Activated T-helper 17 cell treated with anti-CD3 and anti-CD28 coated beads, Interleukin-2, amount 50 U/mL, for 72 hours (primary cell): ENCODE measurements at places on chromosomes 13 and 19. TPM values are rescaled to one million over a fixed set of nuclear protein-coding genes. Genes with fewer than 3 reads are reported as not detected.

Gene ZNF568
- total RNA-seq: 6.7 TPM

Gene ECSIT
- total RNA-seq: 53.3 TPM

Gene SCEL
- not detected for total RNA-seq

Gene CARM1
- total RNA-seq: 32.7 TPM

Gene MCF2L
- 3.0 TPM for total RNA-seq

Gene ZNF296
- 11.6 TPM for total RNA-seq

Gene CCDC8
- total RNA-seq: not detected

Gene ATP4A
- total RNA-seq: not detected

DNA sequence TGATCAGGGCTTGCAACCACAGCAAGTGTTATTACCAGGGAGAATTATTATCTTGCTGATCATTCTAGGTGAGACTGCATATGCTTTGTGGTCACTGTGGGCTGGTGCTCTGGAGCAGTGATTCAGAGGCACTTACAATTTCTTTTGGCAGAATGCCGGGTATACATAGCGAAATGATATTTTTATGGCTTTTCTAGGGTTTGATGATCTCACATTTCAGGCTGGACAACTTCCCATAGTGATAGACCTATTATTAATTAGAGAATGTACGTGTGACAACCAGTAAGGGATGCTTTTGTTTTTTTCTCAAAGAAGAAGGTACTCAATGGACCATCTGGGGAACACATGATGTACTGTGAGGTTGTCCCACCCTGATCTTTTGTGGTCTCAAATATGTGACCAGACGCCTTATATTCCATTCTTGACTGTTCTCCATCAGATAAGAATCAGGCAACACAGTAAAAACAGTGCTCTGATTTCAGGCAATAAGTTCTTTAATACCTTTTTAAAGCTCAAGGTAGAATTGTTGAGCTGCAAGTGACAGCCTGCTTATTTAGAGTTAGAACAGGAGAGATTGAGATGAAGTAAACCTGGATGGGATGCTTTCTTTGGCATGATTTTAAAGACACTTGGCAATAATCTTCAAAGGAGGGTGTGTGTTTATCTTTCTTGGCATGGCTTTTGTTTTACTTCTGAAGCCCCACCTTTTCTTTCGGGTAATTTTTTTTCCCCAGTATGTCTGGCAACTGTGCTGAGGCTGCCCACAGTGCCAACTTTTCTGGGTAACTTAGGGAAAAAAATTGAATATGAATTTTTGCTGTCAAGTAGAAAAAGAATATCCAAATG lies 27.4 kb upstream of the SCEL start:
- peak; percentile 40 for ATAC-seq
- H3K36me3 ChIP-seq: no peaks in the 10 kb centered on the region
- H3K27ac ChIP-seq: no peak overlapping the region
- no peak overlapping the region for H3K4me3 ChIP-seq
- H3K4me1 ChIP-seq: no peaks in the 10 kb centered on the region

DNA sequence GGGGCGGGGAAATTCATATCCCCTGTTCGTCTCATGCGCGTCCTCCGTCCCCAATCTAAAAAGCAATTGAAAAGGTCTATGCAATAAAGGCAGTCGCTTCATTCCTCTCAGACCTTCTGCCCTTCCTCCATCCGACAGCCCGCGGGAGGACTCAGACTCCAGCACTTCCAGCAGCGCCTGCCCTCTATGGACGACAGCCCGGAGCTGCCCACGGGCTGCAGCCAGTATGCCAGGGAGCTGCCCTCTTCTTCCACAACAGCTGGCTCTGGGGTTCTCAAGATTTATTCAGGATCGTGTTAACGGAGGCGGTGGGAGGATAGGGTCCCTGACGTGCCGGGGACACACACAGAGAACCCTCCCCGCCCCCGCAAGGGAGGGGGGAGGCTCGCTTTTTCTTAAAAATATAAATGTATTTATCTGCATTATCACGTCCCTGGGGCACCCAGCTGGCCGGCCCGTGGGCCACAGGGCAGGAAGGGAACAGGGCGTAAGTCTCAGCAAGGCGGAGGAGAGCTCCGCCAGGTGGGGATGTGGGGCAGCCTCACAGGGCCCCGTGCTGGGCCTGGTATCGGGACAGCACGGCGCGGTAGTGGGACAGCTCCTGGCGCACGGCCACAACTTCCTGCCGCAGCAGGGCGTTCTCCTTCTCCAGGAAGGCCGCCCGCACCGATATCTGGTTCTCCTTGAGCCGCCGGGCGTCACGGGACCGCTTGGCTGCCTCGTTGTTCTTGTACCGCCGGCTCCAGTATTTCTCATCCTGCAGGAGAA lies 6.7 kb downstream of the DBP start:
- ATAC-seq: no peak
- H3K4me3 ChIP-seq: no peak overlapping the region
- peak overlapping the region; percentile 17 for H3K27ac ChIP-seq
- peaks cover 21% of the 10 kb centered on the region for H3K36me3 ChIP-seq
- H3K4me1 ChIP-seq: peaks cover 10% of the 10 kb centered on the region
- H3K27me3 ChIP-seq: no peaks in the 10 kb centered on the region

- no peak for ATAC-seq
- peaks cover 62% of the 10 kb centered on the region for H3K27me3 ChIP-seq
- no peaks in the 10 kb centered on the region for H3K36me3 ChIP-seq
- no peak overlapping the region for H3K4me3 ChIP-seq
- no peak overlapping the region for H3K27ac ChIP-seq
These were observed 3.3 kb upstream of the CACNG7 start for GRCh38 chr19:53905787-53906186.

- peaks cover 28% of the 10 kb centered on the region for H3K27me3 ChIP-seq
- H3K4me3 ChIP-seq: no peak overlapping the region
These were observed 120.5 kb downstream of the ZNF536 start for GRCh38 chr19:30492586-30493270.

DNA sequence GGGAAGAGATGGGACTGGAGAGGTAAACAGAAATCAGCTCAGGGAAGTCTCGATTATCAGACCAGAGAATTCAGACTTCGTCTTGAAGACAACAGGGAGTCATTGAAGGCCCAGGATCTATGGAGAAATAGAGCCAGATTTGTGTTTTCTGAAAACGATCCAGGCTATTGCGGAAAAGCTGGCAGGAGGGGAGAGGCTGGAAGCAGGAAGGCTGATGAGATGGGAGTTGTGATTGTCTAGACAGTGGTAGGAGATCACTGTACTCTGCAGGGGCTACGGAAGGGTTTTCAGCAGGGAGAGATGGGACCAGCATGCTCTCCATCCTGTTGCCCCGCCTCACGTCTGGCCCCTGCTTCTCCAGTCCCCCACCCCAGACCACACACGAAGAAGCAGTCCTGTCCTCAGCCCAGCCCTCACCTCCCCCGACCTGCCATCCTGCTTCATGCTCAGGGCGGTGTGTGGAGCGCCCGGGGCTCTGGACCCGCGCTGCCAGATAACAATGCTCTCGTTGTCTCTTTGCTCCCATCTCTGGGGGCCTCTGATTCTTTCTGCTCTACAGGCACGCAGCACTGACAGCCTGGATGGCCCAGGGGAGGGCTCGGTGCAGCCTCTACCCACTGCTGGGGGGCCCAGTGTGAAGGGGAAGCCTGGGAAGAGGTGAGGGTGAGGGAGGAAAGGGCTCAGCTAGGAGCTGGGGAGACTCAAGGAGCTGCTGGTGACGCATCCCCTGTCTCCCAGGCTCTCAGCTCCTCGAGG lies 1.9 kb downstream of the ARHGAP33 start:
- H3K4me3 ChIP-seq: peak overlapping the region; percentile 81
- H3K27me3 ChIP-seq: no peaks in the 10 kb centered on the region
- no peak overlapping the region for H3K27ac ChIP-seq
- ATAC-seq: no peak
- H3K4me1 ChIP-seq: peaks cover 9% of the 10 kb centered on the region
- no peaks in the 10 kb centered on the region for H3K36me3 ChIP-seq

GRCh38 chr19:35736913-35737886 lies 5.1 kb downstream of the IGFLR1 start:
- no peak overlapping the region for H3K4me3 ChIP-seq
- no peaks in the 10 kb centered on the region for H3K27me3 ChIP-seq
- peaks cover 29% of the 10 kb centered on the region for H3K4me1 ChIP-seq

GRCh38 chr13:50421473-50422130 lies 406.4 kb downstream of the KCNRG start:
- no peak overlapping the region for H3K27ac ChIP-seq
- ATAC-seq: peak; percentile 52
- H3K36me3 ChIP-seq: no peaks in the 10 kb centered on the region
- no peaks in the 10 kb centered on the region for H3K27me3 ChIP-seq
- H3K4me3 ChIP-seq: peak overlapping the region; percentile 40
- peaks cover 7% of the 10 kb centered on the region for H3K4me1 ChIP-seq

GRCh38 chr19:58118979-58119733 lies 21.1 kb upstream of the ZSCAN18 start:
- ATAC-seq: no peak
- H3K27me3 ChIP-seq: peaks cover 5% of the 10 kb centered on the region
- H3K36me3 ChIP-seq: peaks cover 11% of the 10 kb centered on the region
- H3K4me3 ChIP-seq: no peak overlapping the region

DNA sequence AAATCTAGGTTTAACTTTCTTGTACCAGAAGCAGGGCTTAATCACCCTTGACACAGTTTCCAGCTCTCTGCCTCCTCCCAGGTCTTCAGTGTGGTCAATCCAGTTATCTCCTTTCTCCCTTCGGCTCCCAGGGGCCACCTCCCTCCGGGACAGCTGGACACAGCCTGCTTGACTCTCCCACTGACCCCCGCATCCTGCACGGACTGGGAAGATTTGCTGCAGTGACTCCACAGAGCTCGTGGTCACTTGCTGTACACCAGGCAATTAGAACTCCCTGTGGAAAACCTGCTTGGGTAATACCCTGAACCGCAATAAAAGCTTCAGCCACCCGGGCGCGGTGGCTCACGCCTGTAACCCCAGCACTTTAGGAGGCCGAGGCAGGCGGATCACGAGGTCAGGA lies 116.5 kb downstream of the NUFIP1 start:
- H3K36me3 ChIP-seq: no peaks in the 10 kb centered on the region
- H3K4me1 ChIP-seq: peaks cover 8% of the 10 kb centered on the region
- H3K4me3 ChIP-seq: no peak overlapping the region

DNA sequence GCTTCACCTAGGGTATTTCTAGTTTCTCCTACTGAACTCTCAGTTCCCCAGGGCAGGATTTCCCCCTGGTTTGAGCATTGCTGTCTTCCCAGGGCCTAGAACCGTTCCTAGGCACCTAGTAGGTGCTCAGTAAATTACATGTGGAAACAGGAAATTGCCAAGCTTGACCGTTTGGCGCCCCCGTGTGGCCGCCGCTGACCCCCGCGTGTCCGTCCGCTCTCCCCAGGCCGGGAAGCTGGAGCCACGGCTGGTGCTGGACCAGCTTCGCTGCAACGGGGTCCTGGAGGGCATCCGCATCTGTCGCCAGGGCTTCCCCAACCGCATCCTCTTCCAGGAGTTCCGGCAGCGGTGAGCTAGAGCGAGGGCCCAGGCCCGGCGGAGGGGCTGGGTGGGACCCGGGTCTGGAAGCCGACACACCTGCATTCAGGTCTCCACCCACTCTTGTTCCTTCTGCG lies 55.5 kb downstream of the MYH14 start:
- H3K27ac ChIP-seq: no peak overlapping the region
- H3K36me3 ChIP-seq: no peaks in the 10 kb centered on the region
- H3K4me3 ChIP-seq: no peak overlapping the region
- no peaks in the 10 kb centered on the region for H3K4me1 ChIP-seq
- ATAC-seq: no peak
- peaks cover 24% of the 10 kb centered on the region for H3K27me3 ChIP-seq

DNA sequence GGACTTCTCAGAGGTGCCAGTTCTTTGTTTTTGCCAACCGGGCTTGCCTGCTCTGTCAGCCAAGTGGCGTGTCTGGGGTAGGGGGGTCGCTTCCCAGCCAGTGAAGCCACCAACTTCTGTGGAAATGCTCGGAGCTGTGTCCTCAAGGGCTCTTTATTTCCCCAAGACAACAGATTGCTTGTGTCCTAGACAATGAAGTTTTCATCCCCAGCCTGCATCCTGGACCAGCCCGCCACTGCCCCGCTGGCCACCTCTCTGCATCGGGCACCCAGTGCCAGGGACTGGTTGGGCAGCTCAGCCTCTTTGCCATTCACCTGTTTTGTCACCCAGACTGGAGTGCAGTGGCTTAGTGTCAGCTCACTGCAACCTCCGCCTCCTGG lies 3.7 kb downstream of the RAB11B start:
- H3K27ac ChIP-seq: peak overlapping the region; percentile 59
- H3K36me3 ChIP-seq: peaks cover 17% of the 10 kb centered on the region
- H3K27me3 ChIP-seq: no peaks in the 10 kb centered on the region
- no peak overlapping the region for H3K4me3 ChIP-seq

- no peaks in the 10 kb centered on the region for H3K4me1 ChIP-seq
- H3K36me3 ChIP-seq: no peaks in the 10 kb centered on the region
- peak overlapping the region; percentile 28 for H3K27ac ChIP-seq
- no peak for ATAC-seq
These were observed 80.6 kb downstream of the SIPA1L3 start for GRCh38 chr19:37987356-37988332.

- no peak overlapping the region for H3K4me3 ChIP-seq
- no peak overlapping the region for H3K27ac ChIP-seq
- H3K36me3 ChIP-seq: no peaks in the 10 kb centered on the region
- no peak for ATAC-seq
These were observed 63.7 kb downstream of the KL start for GRCh38 chr13:33079960-33080359.

GRCh38 chr19:45444318-45445041 lies 20.8 kb upstream of the ERCC1 start:
- peak overlapping the region; percentile 94 for H3K4me3 ChIP-seq
- H3K4me1 ChIP-seq: peaks cover 56% of the 10 kb centered on the region
- no peaks in the 10 kb centered on the region for H3K36me3 ChIP-seq
- H3K27ac ChIP-seq: peak overlapping the region; percentile 99
- peak; percentile 73 for ATAC-seq

GRCh38 chr13:42990291-42991232 lies 1.5 kb downstream of the EPSTI1 start:
- H3K36me3 ChIP-seq: peaks cover 12% of the 10 kb centered on the region
- peak overlapping the region; percentile 97 for H3K27ac ChIP-seq
- peaks cover 26% of the 10 kb centered on the region for H3K4me1 ChIP-seq

DNA sequence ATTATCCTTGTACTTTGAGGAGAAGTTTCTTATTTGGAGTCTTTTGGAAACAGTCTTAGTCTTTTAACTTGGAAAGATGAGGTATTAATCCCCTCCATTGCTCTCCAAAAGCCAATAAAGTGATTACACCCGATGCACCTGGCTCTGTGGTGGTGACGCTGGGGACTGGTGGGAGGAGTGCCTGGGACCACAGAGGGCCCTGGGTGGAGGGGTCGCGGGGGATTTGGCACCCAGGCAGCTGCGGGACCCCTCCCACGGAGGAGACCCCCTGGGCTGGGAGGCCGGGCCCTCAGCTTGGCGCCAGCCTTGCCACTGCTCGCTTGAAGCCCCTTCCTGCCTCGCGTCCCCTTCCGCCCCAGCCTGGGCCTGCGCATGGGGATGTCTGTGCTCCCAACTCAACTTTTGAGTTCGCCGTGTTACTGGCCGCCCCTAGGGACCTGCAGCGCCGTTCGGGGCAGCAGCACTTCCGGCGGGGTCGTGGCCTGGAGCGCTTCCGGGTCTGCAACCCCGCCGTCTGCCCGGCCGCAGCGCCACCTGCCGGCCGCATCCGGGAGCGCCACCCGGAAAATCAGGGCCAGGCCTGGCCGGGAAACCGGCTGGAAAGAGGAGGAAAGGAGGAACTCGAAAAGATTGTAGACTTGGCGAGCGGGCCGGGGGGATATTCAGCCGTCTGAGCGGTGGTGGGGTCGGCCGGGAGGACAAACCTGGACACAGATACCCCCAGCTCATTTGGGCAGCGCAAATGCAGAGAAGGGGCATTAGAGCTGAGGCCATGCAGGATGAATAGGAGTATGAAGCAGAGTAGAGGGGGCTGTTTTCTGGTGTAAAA lies 8.4 kb downstream of the PEAK3 start:
- no peaks in the 10 kb centered on the region for H3K27me3 ChIP-seq
- peaks cover 18% of the 10 kb centered on the region for H3K4me1 ChIP-seq
- peak overlapping the region; percentile 91 for H3K4me3 ChIP-seq
- ATAC-seq: peak; percentile 51

GRCh38 chr19:46907880-46908279 lies 47.1 kb downstream of the ARHGAP35 start:
- H3K27me3 ChIP-seq: no peaks in the 10 kb centered on the region
- H3K4me1 ChIP-seq: peaks cover 30% of the 10 kb centered on the region
